Stimulated activated CD4-positive, alpha-beta T cell treated with anti-CD3 and anti-CD28 coated beads, Interleukin-2, amount 100 ng/mL, for 24 hours (primary cell): ENCODE measurements at places on chromosomes 11 and 22.

GRCh38 chr11:45795379-45795778 is 9.6 kb upstream of the SLC35C1 start:
- DNase-seq: no peak

GRCh38 chr11:111319296-111319695 is 20.9 kb downstream of the POU2AF3 start:
- DNase-seq: no peak

DNA sequence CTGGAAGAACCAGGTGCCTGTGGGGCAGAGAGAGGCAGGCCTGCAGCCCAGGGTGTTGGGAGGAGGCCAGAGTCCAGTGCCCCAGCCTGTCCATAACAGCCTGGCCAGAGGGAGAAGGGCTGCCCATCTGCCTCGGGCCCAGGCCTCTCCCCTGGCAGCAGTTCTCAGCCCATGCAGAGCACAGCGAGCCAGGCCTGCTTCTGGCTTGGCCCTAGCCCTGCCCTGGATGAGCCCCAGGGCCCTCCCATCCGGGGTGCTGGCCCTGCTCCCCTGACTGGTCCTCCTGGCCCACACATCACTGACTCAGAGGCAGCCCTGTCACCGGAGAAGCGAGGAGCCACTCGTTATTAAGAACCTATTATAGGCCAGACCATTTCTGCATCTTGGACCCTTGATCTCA is 19.7 kb upstream of the MYRF start:
- DNase-seq: no peak

DNA sequence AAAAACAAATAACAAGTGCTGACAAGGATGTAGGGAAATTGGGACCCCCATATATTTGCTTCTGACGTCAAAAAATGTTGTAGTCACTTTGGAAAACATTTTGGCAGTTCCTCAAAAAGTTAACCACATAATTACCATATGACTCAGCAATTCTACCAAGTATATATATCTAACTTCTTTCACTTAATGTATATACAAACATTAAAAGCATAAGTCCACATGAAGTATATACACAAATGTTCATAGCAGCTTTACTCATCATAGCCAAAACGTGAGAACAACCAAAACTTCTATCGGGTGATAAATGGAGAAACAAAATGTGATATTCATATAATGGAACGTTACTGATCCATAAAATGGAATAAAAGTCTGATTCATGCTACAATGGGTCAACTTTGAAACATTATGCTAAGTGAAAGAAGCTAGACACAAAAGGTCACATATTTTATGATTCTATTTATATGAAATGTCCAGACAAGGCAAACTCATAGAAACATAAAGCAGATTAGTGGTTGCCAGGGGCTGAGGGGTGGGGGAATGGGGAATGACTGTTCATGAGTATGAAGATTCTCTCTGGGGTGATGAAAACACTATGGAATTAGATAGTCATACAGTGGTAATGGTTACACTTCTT is 48.7 kb upstream of the TEAD1 start:
- DNase-seq: no peak

GRCh38 chr11:30485756-30486155 is 100.4 kb downstream of the MPPED2 start:
- DNase-seq: no peak

DNA sequence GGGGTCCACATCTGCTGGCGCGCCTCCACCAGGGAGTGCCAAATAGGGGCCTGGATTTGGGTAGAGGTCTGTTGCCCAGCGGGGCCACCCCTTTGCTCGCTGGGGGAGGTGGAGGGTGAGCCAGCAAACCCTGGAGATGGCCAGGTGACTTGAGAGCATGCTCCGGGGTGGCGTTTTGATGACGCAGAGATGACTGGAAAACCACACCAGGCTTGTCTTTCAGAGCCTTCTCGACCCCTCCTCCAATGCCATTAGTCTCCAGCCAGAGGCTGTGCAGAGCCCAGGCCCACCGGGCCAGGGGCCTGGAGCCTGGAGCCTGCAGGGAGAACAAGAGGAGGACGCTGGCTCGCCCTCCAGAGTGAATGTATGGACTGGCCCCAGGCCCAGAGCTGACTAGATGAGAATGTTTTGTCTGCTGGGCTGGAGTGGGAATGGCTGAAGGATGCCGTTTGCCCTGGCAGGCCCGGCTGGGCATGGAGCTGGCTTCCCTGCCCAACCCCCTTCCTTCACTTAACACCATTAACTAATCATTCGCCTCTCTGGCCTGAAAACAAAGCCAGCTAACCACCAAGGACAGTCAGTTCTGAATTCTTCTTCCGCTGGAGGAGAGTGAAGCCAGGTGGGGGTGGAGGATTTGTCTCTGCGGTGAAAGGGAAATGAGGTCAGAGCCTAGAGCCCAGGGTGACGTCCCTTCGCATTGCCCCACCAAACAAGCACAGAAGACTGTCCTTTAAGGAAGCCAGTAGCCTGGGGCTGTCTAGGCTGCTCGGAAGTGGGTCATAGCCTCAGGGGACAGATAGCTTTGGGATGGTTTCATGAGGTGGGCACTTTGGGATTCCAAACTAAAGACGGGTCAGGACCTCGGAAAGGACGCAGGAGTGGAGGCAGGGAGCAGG is 1.6 kb upstream of the MCAM start:
- peak; percentile 33 for DNase-seq

- DNase-seq: no peak
Observed at GRCh38 chr11:31967404-31968130, 123.3 kb upstream of the RCN1 start.

DNA sequence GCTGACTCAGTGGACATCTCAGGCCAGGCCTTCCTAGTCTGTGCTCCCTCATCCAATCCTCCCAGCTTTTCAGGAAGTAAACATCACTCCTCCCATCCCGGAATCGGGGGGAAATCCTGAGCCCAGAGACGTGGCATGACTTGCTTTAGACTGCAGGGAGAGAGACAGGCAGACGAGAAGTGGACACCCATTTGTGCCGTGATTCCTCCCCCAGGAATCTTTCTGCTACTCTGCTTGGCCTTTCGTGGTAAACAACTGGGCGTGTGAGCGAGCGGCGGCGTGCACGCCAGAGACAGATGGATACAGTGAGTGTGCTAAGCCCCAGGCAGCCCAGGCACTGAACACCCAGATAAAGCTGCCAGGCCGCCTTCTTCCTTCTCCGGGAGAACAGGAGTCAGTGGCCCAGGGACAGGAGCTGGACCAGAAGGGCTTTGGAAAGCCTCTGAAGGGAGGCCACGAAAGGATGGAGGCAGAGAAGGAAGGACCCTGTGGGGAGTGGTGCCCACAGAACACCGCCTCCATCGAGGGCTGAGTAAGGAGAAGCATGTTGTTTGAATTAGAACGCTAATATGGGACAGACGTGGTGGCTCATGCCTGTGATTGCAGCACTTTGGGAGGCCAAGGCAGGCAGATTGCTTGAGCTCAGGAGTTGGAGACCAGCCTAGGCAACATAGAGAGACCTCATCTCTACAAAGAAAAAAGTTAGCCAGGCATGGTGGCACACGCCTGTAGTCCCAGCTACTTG is 53.0 kb upstream of the PRR5 start:
- DNase-seq: no peak

DNA sequence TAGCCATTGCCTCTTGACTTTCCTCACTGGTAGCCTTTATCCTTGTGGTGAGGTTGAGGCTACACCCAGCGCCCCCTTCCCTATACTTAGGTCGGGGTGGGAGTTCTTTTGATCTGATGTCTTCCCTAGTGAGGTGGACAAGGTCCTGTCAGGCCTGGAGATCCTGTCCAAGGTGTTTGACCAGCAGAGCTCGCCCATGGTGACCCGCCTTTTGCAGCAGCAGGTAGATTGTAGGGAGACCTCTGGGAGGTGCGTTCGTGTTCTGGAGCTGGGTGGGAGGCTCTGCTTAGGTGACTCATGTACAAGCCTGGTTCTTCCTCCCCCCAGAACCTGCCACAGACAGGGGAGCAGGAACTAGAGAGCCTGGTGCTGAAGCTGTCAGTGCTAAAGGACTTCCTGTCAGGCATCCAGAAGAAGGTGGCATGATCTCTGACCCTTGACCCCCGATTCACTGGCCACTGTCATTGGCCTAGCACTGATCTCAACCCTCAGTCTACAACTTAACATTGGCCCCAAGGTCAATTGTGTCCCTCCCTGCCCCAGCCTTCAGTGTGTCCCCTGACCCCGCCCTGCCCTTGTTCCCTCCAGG is 4.9 kb downstream of the INPPL1 start:
- DNase-seq: no peak

GRCh38 chr11:57274904-57275498 is 38.0 kb upstream of the APLNR start:
- no peak for DNase-seq

GRCh38 chr22:40764763-40765441 is 54.2 kb downstream of the SLC25A17 start:
- no peak for DNase-seq

- DNase-seq: peak; percentile 9
Observed at GRCh38 chr22:24107661-24108060, 73.6 kb upstream of the SUSD2 start.

- DNase-seq: no peak
Observed at GRCh38 chr11:44315947-44316658, 6.2 kb upstream of the ALX4 start.

GRCh38 chr11:90288212-90288821 is 65.5 kb upstream of the CHORDC1 start:
- DNase-seq: no peak

DNA sequence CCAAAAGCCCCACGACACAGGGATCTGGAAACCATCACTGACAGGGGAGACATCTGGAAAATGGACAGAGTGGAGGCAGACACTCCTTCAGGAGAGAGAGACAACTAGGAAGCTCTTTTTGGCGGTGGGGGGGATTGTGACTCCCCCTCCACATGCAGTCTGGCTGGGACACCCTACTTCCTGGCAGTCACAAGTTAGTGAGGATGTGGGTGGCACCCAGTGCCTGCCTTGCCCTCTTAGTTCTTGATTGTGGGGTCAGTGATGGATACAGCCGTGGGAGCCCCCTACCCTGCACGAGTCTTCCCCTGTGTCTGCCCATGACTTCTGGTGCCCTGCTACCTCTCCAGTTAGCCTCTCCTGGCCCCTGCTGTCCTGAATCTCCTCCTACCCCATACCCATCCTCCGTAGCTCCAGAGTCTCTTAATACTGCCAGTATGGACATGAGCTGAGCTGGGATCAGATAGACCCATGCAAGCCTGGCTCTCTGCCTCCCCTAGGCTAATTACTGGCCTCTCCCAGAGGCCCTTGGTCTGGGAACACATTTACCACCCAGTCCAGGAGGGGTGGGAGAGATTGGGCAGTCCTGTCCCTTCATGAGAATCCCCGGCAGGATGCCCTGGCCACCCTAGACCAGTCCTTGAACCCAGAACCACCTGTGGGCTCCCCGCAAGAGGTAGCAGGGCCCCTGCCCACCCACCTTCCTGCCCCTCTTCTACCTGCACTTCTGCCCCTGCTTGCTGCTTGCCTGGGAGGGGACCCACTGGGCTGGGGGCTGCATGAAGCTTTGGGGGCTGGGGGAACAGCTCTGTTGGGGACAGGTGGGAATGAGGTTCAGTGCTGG is 22.8 kb downstream of the RHBDD3 start:
- no peak for DNase-seq

DNA sequence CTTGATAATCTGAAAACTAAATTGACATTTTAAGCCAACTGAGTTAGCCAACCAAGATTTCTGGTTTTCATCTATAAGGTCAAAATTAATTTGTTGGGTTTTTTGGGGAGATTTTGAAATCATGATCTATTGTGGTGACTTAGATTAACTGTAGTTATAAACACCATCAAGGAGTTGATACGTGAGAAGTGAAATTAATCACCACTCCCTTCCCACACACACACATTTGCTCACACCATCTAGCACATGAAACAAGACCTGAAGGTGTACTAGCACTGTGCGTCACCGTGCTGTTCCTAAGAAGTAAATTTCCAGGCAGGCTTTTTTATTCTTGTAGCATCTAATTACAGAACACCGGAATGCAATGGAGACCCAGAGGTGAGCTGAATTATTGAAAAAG is 2.1 kb downstream of the OR5B21 start:
- no peak for DNase-seq

DNA sequence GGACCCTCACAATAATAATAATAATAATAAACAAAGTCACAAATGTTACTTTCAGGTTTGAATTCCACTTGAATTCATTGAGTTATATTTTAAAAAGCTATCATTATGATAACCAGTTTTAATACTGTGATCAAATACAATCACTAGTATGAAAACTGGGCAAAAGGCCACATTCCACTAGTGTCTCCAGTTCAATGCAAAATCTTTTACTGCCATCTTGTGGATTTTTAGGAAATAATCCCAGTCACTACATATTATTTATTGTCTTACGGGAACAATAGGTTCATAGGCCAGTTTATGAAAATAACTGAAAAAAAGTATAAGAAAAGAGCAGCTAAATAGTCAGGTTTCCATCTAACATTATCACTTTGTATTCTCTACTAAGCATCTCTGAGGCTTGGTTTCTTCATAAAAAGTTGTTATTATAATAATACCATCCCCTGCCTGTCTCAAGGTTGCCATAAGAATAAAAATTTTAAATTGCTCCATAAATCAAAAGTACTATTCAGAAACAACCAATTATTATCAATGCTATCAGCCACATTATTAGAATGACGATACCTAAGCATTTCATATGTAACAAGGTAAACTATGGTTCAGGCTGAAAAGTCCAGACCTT is 533.9 kb upstream of the CCDC90B start:
- DNase-seq: no peak

- DNase-seq: no peak
Observed at GRCh38 chr11:11857769-11858168, 16.0 kb downstream of the USP47 start.

- DNase-seq: no peak
Observed at GRCh38 chr11:115699326-115699725, 195.1 kb upstream of the CADM1 start.

- no peak for DNase-seq
Observed at GRCh38 chr11:32935462-32936029, 42.9 kb downstream of the QSER1 start.

GRCh38 chr11:83542861-83543260 is 256.7 kb upstream of the CCDC90B start:
- no peak for DNase-seq

- no peak for DNase-seq
Observed at GRCh38 chr11:66607126-66607834, 9.2 kb upstream of the RBM14 start.

GRCh38 chr11:106990331-106990730 is 27.9 kb downstream of the GUCY1A2 start:
- no peak for DNase-seq

DNA sequence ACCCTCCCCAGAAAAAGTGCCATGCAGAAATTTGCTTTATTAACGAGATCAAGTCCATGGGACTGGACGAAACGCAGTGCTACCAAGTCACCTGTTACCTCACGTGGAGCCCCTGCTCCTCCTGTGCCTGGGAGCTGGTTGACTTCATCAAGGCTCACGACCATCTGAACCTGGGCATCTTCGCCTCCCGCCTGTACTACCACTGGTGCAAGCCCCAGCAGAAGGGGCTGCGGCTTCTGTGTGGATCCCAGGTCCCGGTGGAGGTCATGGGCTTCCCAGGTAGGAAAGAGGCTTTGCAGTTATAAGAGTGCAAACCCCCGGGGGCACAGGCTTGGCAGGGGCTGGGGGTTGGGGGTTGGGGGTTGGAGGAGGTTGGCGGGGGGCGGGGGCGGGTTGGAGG is 4.2 kb downstream of the APOBEC3H start:
- DNase-seq: no peak

- DNase-seq: no peak
Observed at GRCh38 chr11:123429336-123429735, 733 bp upstream of the GRAMD1B start.

- no peak for DNase-seq
Observed at GRCh38 chr22:50205781-50206569, 5.2 kb downstream of the SELENOO start.

- DNase-seq: no peak
Observed at GRCh38 chr22:46041642-46042041, 64.7 kb upstream of the WNT7B start.

- no peak for DNase-seq
Observed at GRCh38 chr11:123753110-123753509, 1.2 kb downstream of the OR6X1 start.

GRCh38 chr11:32792111-32792947 is 2.1 kb downstream of the CCDC73 start:
- no peak for DNase-seq
